HCEC 1CT (cell line): ENCODE measurements at places on chromosomes 2 and 18.

GRCh38 chr18:31596081-31596872 is 4.6 kb downstream of the TTR start:
- no peak for DNase-seq

DNA sequence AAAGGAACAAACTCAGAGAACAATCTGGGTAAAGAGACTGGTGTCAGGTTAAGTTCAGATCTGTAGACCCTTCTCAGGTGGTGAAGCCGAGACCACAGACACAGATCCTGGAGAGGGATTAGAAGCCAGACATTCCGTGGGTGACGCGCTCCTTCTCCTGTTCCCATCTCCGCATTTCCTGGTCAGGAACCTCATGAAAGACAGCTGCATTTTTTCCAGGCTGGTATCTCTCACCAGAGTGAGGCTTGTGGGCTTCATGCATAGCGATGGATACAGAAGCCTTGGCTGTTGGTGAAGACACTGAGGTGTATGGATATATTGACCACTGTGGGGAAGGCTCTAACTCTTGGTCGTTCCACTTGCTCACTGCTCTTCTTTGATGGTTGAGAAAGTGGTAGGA is 152.6 kb downstream of the FAM210A start:
- DNase-seq: no peak

- DNase-seq: no peak
Observed at GRCh38 chr2:186925514-186925913, 76.5 kb upstream of the ZSWIM2 start.

DNA sequence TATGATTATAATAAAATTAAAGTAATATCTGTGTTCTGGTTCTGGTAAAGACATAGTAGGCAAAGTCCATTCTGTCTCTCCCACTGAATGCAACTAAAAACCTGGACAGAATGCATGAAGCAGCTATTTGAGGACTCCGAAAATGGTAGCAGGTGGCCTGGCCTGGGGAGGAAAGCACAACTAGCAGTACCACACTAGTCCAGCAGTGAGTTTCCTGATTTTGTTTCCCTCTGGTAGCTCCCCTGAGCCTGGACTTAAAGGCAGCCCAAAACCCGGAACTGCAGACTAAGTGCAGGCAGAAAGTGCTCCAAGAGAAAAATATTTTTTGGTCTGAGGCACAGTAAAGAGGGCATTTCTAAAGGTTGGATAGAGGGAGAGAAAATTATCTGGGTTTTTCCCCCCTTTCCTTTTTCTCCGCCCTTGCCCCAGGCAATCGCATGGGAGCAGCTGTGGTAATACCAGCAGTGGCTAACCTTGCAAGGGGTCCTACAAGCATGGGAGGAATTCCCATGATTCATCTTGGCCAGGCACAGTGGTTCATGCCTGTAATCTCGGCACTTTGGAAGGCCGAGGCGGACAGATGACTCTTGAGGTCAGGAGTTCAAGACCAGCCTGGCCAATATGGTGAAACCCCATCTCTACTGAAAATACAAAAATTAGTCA is 32.3 kb downstream of the ASXL2 start:
- DNase-seq: peak; percentile 9

GRCh38 chr2:7613831-7614230 is 696.6 kb downstream of the RNF144A start:
- DNase-seq: no peak

DNA sequence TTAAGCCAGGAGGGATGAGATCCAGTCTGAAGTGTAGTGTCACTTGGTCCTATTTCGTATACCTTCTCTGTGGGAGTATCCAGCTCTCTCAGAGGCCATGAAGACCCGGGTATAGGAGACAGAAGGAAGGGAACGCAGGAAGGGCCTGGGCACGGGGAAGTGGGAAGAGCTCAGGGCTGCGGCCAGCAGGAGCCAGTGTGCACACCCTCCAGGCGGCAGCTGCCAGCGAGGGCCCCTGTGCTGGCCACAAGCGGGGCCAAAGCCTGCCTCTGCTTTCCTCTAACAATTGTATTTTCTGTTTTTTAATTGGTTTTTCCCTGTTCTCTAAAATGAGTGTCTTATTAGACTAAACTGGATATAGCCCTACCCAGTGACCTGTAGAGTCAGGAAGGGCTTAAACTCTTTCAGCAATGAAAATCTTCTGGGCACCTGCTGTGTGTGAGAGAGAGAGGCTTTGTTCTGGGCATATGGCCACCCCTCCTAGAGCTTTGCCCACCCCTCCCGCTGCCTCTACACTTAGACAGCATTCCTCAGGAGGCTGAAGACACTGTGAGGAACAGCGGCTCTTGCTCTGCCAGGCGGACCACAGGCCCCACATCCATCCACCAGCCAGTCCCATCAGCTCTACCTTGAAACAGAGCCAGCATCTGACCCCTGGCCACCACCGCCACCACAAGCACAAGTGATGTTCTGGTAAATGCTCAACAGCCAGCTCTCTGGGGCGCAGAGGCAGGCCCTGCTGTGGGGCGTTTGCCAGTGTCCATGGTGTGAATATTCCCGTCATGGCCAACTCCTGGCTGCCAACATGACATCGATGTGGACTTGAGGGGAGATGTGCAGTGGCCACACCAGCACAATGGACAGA is 9.5 kb downstream of the GPR17 start:
- DNase-seq: no peak

DNA sequence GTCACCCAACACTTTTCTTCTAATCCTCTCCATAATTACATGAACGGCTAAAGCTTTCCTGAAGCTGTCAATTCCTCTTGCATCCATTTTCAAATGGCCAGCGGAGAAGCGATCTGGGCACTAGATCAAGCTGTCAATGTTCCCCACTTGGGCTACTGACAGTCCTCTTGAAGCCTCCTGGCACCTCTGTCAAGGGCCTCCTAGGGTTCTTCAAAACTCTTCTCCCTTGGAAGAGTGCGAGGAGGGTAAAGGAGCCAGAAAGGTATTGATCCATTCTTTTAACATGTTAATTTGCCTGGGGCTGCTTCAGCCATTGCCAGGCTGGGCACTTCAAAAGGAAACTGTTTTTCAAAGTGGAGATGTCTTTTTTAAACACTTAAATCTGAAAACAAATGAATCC is 19.8 kb downstream of the EPHA4 start:
- no peak for DNase-seq

DNA sequence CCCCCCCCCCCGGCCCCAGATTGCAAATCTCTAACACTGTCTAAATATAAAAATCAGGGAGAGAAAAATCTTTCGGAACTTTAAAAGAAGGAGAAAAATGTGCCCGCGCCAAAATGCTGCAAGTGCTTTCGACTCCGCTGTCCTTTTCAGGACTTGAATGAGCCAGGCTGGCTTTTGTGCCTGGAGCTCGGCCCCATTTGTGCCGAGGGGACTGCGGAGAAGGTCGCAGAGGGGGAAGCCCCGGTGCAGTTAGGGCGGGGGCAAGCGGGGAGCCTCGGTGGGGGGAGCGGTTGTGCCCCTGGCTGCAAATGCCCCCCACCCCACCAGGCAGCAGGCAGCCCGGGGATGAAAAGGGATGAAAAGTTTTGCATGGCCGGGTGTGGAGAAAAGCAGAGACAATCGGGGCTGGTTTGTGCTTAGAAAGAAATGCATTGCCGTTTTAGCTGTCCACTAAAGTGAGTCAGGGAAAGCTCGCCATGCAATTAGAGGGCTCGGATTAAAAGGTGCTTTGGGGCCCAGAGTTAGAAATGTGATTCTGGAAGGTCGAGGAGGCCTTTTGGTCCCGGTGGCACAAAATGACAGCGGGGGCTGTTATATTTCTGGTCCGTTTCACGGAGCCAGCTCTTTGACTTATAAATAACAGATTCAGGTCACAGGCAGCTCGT is 1.6 kb downstream of the INHBB start:
- no peak for DNase-seq

GRCh38 chr2:45216118-45216517 is 206.9 kb upstream of the SIX2 start:
- DNase-seq: no peak

- DNase-seq: peak; percentile 30
Observed at GRCh38 chr2:219446101-219446504, 11.5 kb downstream of the SPEG start.

DNA sequence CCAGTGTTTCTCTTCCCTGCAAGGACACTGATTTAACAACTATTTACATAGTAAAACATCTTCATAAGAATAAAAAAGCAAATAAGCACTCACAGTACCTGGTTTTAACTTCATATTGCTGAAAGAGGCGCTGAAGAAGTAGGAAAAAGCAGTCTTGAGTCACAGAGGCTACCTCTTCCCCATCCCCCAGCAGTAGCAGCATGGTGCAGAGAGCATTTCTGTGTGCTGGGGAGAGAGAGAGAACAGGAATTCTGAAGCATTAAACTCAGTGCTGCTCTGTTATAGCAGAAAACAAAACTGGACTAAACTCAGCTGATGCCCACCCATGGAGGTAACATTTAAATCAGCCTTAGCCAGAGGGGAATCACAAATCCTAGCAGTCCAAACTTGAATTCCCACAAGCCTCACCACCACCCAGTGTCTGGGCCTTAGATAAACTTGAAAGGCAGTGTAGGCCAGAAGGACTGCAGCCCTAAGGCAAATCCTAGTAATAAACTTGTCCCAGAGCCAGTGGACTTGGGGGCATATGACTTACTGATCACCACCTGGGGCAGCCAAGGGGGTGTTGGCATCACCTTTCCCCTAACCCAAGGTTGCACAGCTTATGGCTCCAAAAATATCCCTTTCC is 321.8 kb upstream of the CWC22 start:
- DNase-seq: no peak

GRCh38 chr2:189913821-189914220 is 129.6 kb downstream of the PMS1 start:
- no peak for DNase-seq

DNA sequence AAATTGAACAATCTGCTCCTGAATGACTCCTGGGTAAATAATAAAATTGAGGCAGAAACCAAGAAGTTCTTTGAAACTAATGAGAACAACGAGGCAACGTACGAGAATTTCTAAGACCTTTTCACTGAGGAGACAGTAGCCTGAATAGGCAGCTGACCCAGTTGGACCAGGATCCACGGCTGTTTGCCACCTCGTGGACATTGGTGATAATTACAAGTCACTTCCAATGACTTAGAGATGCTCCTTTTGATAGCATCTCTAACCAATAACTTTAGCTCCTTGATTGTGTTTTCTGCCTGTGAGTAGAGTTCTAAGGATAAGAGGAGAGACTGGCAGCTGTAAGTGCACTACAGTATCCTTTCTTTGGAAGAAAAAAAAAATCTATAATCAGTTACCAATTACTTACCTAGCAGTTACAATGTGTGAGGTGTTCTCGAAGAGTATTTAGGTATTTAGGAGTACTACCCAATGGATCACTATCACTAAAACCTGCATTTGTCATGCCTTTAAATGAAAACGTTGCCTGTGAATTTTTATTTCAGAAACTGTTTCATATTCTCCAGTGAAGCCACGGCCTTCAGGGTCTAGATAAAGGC is 31.3 kb upstream of the CNTNAP5 start:
- peak; percentile 1 for DNase-seq

DNA sequence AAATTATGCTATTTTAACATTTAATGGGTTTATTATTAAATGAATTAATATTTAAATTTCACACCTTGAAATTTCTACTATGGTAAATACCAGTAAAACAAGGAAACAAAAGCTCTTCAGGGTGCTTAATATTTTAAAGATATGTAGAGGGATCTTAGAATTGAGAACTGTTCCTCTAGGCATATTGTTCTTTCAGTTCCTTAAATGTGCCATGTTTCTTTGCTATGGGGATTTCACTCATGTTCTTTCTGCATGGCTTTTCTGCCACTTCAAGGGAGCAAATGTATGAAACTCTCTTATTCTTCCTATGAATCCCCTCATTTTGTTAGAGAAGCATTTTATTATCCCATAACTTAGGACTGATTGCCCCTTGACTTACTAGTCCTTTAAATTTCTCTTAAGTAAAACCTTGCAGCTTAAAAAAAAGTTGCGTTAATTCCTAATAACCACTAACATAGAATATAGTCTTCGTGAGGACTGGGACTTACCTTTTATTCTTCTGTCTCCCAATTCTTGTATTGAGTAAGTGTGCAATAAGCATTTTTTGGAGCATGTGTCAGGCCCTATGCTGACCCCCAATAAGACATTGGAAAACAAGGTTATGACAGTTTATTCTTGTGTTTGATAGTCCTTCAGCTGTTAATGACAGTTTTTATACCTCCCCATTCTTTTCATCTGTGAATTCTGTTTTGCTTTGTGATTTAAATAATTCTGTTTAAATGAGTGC is 95.7 kb downstream of the BIRC6 start:
- no peak for DNase-seq

DNA sequence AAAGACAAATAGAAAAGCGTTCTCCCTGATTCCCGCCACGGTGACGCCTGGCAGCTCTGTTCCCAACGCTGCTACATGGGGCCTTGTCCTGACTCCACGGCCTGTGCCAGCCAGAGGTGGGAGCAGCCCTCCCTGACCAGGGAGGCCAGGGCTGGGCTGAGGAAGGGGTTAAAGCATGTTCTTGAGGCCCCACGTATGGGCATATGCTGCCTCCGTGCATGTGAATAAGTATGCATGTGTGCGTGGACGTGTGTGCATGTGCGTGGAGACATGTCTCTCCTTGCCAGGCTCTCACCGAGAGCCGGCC is 1.6 kb upstream of the SNED1 start:
- no peak for DNase-seq

GRCh38 chr2:54656863-54657262 is 66.6 kb upstream of the EML6 start:
- DNase-seq: no peak

DNA sequence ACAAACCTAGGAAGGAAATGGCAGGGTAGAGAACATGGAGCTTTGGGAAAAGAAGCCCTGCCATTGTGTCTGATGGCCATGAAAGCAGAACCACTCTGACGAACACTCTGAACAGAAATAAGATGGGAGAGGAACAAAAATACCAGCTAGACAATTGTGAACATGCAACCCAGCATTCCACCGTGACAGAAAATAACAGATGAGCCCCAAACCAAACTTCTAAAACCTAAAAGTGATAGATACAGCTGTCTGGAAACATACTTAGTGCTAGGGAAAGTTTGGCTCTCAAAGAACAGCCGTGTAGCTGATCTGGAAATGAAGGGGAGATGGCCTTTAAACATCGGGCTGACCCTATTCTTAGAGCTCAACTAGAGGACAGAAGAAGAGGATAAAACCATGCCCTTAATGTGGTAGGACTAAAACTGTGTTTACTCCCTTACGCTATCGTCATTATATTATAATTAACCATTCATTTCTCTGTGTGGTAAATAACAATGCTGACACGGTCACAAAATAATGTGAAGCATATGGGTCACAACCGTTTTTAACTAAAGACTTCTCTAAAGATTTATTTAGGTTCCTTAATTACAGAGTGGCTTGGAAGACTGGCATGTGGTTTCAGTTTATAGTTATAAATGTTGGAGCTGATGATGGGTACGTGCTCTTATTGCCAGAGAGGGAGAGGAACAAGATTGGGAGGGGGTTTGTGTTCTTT is 80.6 kb downstream of the MYO1B start:
- no peak for DNase-seq

DNA sequence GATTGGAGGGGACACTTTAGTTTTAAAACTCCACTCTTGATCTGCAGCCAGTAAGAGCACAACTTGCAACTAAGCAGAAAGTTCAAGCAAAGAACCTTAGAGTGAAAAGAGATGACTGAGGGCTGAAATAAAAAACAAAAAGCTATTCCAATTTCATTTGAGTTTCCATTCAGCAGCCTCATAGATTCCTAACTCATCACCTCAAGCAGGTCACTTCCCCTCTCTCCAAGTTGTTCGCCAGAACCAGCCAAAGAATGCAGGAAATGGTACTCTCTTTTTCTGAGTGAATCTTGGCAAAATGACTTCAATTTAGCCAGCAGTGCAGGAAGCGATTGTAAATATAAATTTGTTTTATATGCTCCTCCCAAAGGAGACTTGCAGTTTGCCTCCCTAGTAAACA is 213.3 kb downstream of the SETBP1 start:
- no peak for DNase-seq
